ENCODE measurements at places on chromosomes 1 and 21. TPM values are rescaled to one million over a fixed set of nuclear protein-coding genes. Genes with fewer than 3 reads are reported as not detected.

Gene USH2A
- not detected for total RNA-seq

Gene CATSPERE
- 0.06 TPM for total RNA-seq

Gene HMGCL
- 8.8 TPM for total RNA-seq

Gene KLF18
- not detected for total RNA-seq

Gene FCER1G
- total RNA-seq: 0.28 TPM

Measured in SJCRH30 (cell line).